ENCODE measurements at places on chromosomes 1 and 21.

DNA sequence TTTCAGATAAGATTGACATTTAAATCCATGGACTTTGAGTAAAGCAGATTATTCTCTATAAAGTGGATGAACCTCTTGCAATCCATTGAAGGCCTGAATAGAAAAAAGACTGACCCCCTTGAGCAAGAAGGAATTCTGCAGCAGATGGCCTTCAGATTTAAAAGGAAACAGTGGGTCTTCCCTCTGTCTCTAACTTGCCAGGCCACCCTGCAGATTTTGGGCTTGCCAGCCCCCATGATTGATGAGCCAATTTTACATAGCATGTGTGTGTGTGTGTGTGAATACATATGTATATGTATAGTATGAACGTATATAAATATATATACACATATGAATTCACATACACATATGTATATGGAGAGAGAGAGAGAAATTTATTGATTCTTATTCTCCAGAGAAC is 113.4 kb downstream of the GRIK1 start:
- DNase-seq = no peak

GRCh38 chr1:214808845-214809460 is 206.0 kb downstream of the CENPF start:
- DNase-seq = no peak

- no peak for DNase-seq
These were observed 47.2 kb upstream of the PAX7 start for GRCh38 chr1:18583326-18583941.

GRCh38 chr21:36717976-36718375 is 19.1 kb downstream of the SIM2 start:
- DNase-seq = no peak

GRCh38 chr1:241641773-241642592 is 1.8 kb upstream of the CHML start:
- DNase-seq = no peak

DNA sequence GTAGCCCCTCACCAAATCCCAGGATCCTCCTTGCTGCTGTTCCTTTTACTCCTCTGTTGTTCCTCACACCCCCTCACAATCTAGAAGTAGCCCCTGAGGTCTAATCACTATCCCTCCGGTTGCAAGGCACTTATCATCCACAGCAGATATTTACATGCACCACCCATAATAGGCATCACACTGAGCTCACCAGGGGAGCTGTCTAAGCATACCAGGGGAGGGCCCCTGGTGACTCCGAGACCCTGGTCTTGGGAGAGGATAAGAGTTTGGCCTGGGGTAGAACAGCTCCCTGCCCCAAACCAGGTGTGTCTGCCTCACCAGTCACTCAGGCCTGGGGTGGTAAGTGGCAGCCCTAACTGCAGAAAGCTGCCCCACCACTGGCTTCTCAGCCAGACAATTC is 37.3 kb upstream of the ZC3H12A start:
- DNase-seq = no peak

GRCh38 chr1:178486100-178487069 is 10.4 kb downstream of the CLEC20A start:
- DNase-seq = no peak

DNA sequence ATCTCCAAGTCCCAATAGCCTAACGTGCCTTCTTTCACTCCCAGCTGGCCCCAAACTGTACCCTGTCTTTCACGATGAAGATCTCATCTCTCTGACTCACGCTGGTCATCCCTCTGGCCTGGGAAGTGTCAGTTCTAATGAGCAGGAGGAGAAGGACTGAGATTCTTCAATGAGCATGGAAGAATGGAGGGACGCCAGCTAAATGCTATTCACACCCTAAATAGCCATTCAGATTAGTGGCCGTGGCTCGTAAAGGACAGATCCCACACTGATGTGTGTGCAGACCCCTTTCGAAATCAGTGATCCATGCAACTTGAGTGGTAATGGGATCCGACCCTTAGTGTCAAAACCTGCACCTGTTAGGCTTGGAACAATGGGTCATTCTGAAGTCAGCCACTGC is 75.9 kb upstream of the SMYD2 start:
- DNase-seq = no peak

DNA sequence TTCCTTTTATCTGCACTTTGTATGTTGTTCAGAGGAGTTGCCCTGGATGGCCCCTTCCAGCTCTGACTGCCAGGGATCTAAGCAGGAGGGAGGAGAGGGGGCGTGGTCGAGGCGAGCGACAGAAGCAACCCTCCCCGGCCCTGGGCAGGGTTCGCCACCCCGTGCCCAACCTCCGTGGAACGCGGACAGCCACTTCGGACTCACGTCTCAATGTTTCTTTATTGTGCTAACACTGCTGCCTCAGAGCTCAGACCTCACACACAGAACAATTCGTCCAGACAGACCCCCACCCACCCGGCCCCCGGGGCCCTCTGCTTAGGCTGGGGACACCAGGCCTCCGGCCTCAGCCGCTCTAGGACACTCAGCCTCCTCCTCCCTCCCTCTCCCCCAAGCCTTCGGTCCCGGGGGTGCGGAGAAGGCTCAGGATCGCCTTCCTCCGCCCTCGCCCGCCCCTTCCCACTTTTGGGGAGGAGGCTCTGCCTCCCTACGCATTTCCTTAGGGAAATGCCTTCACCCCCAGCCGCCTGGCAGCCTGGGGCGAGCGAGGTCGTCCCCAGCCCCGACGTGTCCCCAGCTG is 8.3 kb downstream of the VSIG8 start:
- DNase-seq = peak; percentile 86

GRCh38 chr1:109923946-109924275 is 13.3 kb downstream of the CSF1 start:
- no peak for DNase-seq

DNA sequence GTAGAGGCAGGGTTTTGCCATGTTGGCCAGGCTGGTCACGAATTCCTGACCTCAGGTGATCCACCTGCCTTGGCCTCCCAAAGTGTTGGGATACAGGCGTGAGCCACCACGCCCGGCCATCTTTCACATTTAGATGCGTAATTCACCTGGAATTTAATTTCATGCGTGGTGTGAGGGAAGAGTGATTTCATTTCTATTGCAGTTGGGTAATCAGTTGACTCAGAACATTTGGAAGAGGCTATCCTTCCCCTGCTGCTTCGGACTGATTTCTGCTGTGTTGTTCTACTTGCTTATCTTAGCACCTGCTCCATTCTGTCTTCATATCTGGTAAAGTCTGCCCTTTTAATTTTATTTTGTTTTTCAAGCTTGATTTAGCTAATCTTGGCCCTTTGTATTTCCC is 19.1 kb downstream of the DIP2A start:
- no peak for DNase-seq

- no peak for DNase-seq
These were observed 1.3 kb downstream of the KRTAP12-4 start for GRCh38 chr21:44653123-44653522.

- DNase-seq = no peak
These were observed 112.3 kb upstream of the TRABD2B start for GRCh38 chr1:48109390-48110013.

GRCh38 chr1:30417001-30417700 is 306.2 kb downstream of the MATN1 start:
- DNase-seq = peak; percentile 61

- DNase-seq = no peak
These were observed 1240.7 kb downstream of the BRINP3 start for GRCh38 chr1:189237008-189237407.

GRCh38 chr21:45921917-45922316 is 59.7 kb upstream of the COL6A1 start:
- no peak for DNase-seq

GRCh38 chr1:63929106-63929478 is 155.3 kb downstream of the ROR1 start:
- DNase-seq = no peak

DNA sequence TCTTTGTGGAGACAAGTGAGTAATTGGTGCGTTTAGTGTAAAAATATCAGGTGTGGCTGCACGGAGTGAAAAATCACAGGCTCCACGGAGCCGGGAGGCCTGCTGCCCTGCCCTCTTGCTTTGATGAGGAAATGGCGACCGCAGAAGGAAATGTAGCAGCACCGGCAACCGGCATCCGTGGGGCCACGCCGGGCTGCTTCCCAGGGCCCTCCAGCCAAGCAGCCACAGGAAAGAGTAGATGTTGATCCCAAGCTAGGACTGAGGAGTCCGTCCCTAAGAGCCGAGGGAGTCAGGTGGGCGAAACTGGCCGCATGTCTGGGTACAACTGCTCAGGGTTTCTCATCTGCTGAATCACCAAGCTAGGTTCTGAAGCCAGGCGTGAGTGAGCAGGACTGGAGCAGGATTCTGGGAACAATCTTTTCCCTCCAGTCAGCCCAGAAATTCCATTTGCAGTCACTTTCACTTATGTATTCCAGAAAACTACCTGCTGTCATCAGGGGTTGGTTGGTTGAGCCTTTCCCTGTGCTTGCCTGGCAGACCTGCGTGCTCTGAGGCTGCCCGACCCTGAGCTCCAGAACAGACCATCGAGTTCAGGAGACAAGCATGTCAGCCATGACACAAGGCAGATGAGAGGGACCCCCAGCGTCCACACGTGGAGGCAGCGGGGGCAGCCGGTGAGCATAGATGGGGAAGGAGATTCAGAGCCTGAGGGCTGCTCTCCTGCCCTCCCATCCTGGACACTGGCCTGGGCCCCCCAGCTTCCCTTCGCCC is 5.8 kb upstream of the ITGB2 start:
- no peak for DNase-seq

GRCh38 chr1:155091071-155092051 is 12.7 kb downstream of the EFNA3 start:
- peak; percentile 83 for DNase-seq

GRCh38 chr1:178627037-178627436 is 98.0 kb upstream of the RALGPS2 start:
- DNase-seq = no peak

DNA sequence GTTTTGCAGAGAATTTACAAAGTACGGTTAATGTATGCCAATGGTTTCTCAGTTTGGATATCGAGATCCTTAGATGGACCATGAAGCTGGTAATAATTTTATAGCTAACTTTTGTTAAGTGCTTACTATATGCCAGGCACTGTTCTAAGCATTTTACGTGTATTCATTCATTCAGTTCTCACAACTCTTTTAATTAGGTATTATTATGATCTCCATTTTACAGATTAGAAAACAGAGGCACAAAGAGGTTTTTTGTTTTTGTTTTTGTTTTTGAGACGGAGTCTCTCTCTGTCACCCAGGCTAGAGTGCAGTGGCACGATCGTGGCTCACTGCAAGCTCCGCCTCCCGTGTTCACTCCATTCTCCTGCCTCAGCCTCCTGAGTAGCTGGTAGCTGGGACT is 7.2 kb downstream of the RPRD2 start:
- no peak for DNase-seq

DNA sequence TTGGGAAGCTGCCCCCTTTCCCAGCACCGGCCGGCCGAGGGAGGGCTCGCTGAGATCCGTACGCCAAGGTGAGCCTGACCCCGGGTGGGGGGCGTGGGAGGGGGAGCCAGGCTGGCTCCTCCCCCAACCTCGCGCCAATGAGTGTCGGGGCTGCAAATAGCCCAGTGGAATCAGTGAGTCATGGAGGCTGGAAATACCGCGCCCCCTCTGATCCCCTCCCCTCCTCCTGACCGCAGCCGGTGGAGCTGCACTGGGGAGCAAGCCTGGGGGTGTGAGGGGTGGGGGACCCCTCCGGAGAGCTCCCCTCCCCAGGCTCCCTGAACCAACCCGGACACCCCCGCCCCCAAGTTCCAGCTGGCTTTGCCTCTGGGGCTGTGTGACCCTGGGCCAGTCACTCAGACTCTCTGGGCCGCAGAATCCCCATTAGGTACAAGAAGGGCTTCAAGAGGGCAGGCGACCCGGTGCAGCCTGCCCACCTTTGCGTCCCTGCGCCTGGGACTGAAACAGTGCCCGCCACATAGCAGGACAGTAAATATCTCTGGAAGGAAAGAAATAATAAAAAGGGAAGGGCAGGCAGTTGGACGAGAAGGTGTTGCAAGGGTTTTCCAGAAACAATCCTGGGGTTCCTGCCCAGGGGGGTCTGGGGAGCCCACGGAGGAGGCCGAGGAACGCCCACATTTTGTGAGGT is 4.5 kb downstream of the HSPB7 start:
- DNase-seq = peak; percentile 91

- DNase-seq = no peak
These were observed 77.5 kb downstream of the RPAP2 start for GRCh38 chr1:92376345-92376744.

GRCh38 chr1:50453266-50453665 is 30.0 kb upstream of the DMRTA2 start:
- DNase-seq = no peak

GRCh38 chr1:160075836-160076235 is 5.5 kb upstream of the KCNJ9 start:
- DNase-seq = no peak

DNA sequence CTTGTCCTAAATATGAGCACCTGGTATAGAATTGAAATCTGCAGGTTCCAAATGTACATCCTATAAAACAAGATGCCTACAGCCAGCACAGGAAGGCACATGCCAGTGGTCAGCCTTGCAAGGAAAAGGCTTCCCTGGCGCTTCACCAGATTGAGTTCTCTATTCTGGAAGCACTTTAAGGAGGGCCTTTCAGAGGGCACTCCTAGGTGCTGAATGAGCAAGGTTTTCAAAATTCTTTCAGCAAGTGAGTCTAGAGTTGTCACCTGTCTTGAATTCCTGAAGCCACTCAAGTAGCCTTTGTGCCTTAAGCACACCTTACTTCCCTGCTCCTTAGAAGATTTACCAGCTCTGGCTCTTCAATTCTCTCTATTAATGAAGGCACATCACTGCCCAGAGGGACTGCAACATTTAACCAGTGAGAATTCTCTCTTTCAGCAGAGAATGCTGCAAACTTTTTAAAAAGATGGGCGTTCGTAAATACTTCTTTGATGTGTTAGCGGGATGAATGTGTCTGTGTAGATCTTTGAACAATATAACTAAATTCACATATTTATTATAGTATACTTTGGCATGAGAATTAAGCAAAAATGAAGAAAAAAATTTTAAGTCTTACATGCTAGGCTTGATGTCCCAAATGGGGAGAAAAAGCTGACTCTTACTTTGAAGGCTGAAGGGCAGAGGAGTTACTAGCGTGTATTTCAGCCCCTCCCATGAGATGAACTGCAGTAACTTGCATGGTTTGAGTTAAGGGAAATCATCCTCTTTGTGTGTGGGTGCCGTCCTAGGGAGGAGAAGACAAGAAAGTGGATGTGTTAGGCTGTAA is 162.0 kb downstream of the NTPCR start:
- no peak for DNase-seq

- DNase-seq = no peak
These were observed 56.9 kb downstream of the ADAMTS5 start for GRCh38 chr21:26909972-26910371.

GRCh38 chr1:247008406-247008799 is 546 bp upstream of the ZNF695 start:
- no peak for DNase-seq

DNA sequence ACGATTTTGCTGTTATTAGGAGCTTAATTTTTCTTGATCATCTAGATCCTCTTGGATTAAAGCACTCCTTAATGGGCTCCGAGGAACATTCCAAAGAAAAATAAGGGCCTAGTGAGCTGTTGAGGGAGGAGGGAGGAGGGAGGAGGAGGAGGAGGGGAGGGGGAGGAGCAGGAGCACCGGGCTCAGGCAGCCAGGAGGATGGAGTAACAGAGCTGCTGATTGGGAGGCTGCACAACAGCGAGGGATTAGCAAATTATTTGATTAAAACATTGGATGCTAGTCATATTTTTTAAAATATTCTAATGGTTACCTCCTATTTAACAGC is 302.1 kb upstream of the RRP15 start:
- DNase-seq = no peak

Data from coronary artery (tissue), 2 donors.